T-helper 1 cell (primary cell): ENCODE measurements at places on chromosomes 6 and 20.

GRCh38 chr6:148169706-148170105 lies 172.9 kb upstream of the SASH1 start:
- DNase-seq: no peak

DNA sequence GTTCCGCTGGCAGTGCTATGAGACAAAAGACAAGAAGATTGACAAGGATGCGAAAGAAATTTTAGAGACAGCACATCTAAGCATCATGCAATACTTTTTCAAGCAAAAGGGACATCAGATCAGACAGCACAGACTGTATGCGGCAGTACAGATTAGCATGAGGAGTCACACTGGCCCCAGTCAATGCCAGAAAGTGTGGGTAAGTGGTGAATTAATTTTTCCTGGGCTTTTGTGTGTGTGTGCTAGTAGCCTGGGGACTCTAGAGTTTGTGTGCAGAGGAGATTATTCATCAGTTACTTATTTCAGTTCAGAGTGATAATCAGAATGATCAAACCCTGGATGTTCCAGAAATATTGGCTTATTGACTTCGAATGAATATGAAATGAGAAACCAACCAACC lies 47.2 kb downstream of the LAMA4 start:
- no peak for DNase-seq

GRCh38 chr20:23050847-23051627 lies 1.6 kb upstream of the THBD start:
- DNase-seq: no peak

- DNase-seq: no peak
Measured at GRCh38 chr6:23446469-23446967, 679.5 kb upstream of the NRSN1 start.

- DNase-seq: no peak
Measured at GRCh38 chr20:42485556-42485955, 704.1 kb downstream of the PTPRT start.

DNA sequence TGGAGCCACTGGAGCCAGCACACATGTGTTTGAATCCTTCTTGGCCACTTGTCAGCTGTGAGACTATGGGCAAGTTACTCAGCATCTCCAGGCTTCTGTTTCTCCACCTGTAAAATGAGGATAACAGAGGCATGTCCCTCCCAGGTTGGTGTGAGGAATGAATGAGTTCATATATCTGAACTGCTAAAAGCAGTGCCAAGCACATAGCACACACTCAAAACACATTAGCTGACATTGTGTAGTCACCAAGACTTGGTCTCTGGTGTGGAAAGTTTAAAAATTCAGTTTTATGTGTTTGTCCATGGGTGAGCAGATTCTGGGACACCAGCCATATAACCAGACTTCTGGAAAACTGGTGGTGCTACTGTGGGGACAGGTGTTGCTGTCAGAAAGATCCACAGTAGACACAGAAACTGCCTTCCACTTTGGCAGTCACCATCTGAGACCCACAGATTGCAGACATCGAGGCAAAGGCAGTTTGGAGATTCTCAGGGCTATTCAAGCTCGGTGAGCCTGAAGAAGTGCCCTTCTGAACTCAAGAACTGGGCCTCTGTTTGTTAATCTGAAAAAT lies 115.8 kb downstream of the MRPL14 start:
- no peak for DNase-seq

- no peak for DNase-seq
Measured at GRCh38 chr6:137013738-137014602, 30.8 kb downstream of the IL20RA start.

GRCh38 chr6:127606131-127606562 lies 29.2 kb downstream of the C6orf58 start:
- no peak for DNase-seq

DNA sequence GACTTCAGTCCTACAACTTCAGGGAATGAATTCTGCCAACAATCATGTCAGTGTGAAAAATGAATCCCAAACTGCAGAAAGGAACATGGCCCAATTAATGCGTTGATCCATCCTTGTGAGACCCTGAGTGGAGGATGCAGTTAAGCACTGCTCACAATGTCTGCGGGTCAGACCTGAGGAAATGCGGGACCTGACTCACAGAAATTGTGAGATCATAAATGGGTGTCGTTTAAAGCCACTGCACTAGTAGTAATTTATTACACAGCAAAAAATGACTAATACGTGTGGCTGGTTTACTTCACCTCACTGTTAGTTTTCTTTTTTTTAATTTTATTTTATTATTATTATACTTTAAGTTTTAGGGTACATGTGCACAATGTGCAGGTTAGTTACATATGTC lies 505.0 kb downstream of the PRKN start:
- no peak for DNase-seq

- DNase-seq: no peak
Measured at GRCh38 chr20:15675813-15676484, 897.3 kb downstream of the KIF16B start.

- no peak for DNase-seq
Measured at GRCh38 chr20:31919410-31920155, 32.3 kb downstream of the PDRG1 start.

- DNase-seq: no peak
Measured at GRCh38 chr6:122790423-122791309, 1.6 kb downstream of the SMPDL3A start.

GRCh38 chr20:582204-582603 lies 27.9 kb downstream of the TCF15 start:
- no peak for DNase-seq

GRCh38 chr6:107712665-107713551 lies 111.2 kb downstream of the SCML4 start:
- DNase-seq: no peak

GRCh38 chr6:147974376-147974775 lies 368.3 kb upstream of the SASH1 start:
- DNase-seq: no peak

- DNase-seq: no peak
Measured at GRCh38 chr6:161085246-161085645, 93.7 kb downstream of the MAP3K4 start.

GRCh38 chr6:50819466-50819903 lies 814 bp downstream of the TFAP2B start:
- no peak for DNase-seq

GRCh38 chr20:49608752-49609670 lies 41.1 kb upstream of the PTGIS start:
- DNase-seq: peak; percentile 63

DNA sequence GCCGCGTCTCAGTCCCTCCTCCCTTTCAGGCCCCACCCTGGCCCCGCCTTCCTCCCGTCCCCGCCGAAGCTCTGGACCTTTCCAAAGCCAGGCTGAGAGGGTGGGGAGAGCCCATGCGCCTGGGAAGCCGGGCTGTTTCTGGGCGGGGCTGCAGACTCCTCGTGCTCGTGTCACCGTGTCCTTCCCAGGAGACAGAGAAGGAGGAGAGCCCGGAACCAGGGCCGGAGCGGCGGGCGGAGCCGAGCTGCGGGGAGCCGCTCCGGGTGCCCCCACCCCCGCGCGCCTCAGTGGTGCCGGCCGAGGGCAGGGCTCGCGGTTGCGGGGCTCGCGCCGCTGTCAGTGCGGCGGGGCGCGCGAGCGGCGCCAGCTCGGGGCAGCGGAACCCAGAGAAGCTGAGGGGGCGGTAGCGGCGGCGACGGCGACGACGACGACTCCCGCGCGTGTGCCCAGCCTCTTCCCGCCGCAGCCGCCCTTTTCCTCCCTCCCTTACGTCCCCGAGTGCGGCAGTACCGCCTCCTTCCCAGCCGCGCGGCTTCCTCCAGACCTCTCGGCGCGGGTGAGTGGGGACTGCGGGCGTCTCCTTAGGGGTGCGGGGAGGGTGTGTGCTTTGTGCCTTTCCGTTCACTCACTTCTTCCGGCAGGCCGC lies at the start of gene RALY:
RALY (plus strand) TSS at position 336 of the 646 bp plus-strand sequence. CDS start 78,164 bp downstream, outside the sequence.
- DNase-seq: peak; percentile 84

DNA sequence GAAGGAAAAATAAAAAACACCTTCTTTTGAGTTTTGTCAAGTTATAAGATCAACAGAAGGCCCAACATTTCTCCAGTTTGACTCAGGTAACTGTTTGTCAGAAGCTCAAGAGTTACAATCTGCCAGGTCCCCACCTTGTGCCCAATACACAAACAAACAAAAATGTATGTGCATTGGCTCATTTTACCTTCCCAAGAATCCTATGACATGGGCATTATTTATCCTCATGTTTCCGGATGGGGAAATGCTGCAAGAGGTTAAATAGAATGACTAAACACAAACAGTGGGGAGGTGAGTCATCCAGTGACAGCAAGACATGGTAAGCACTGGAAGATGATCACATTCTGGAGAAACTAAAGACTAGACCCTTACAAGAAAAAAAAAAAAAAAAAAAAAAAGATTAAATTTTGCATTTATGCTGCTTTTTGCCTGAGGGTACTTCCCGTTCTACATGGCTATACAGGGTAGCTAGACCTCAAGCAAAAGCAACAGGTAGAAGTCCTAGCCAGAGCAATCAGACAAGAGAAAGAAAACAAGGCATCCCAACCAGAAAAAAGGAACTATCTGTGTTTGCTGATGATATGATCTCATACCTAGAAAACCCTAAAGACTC lies 23.6 kb upstream of the ANKRD60 start:
- no peak for DNase-seq

DNA sequence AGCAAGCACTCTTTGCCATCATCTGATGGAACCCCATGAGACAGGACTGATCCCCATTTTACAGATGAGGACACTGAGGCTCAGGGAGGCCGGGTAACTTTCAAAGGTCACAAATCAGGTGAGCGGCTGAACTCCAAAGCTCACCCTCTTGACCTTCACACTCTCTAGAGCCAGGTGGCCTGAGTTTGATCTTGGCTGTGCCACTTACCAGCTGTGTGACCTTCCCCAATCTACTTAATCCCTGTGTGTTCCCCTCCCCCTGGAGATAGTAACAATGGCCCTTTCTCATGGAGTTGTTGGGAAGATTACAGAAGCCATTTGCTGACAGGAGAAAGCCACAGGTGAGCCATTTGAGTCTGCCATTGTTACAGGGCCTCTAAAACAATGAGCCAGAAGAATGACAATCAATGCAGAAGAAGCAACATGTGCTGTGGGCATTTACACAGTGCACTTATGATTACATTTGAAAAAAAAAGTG lies 34.5 kb downstream of the BMP7 start:
- DNase-seq: no peak

DNA sequence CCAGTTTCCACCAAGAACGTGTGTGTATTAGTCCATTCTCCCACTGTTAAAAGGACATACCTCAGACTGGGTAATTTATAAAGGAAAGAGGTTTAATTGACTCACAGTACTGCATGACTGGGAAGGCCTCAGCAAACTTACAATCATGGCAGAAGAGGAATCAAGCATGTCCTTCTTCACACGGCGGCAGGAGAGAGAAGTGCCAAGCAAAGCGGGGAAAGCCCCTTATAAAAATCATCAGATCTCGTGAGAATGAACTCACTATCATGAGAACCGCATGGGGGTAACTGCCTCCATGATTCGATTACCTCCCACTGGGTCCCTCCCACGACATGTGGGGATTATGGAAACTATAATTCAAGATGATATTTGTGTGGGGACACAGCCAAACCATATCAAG lies 13.1 kb downstream of the C20orf203 start:
- no peak for DNase-seq

DNA sequence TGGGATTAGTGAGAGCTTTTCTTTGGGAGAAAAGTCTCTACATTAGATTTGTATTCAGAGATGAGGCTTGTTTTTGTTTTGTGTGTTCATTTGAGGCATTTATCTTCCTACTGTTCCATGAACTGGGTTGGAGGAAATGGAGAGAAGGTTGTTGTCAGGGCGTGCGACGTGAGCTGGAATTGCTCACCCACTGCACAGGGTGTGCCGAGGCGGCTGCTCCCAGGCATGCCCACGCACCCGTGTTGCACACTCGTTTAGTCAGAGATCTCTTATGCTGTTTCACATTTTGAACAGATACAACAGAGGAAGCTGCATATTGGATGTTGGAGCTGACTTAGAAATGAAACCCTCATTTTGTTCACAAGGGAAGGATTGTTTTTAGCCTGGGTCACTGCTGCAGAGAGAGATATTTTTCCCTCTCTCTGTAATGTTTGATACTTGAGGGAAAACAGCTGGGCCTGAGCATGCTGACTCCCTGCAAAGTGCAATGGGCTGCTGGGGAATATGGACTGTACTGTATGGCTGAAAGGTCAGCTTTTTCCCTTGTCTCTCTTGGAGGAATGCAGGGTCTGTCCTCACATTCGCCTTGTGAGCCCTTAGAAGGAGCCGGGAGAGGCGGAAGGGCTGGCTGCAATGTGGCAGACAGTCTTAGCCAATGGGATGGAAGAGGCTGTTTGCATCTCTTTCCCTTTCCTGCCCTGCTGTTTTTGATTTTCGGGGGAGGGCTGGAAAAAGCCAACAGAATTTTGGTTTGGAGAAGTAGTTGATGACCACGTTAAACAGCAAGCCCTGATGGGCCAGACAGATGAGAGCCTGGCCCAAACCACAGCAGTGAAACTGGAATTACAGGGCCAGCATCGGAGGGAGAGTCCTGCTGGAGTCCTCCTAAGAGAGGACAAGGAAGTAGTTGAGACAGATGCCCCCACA lies 170.8 kb downstream of the SASH1 start:
- DNase-seq: no peak

- no peak for DNase-seq
Measured at GRCh38 chr6:37576336-37576737, 76.6 kb upstream of the CCDC167 start.

GRCh38 chr20:9071976-9072726 lies 3.3 kb downstream of the PLCB4 start:
- DNase-seq: no peak

GRCh38 chr6:29948277-29948676 lies 5.9 kb downstream of the HLA-A start:
- no peak for DNase-seq

DNA sequence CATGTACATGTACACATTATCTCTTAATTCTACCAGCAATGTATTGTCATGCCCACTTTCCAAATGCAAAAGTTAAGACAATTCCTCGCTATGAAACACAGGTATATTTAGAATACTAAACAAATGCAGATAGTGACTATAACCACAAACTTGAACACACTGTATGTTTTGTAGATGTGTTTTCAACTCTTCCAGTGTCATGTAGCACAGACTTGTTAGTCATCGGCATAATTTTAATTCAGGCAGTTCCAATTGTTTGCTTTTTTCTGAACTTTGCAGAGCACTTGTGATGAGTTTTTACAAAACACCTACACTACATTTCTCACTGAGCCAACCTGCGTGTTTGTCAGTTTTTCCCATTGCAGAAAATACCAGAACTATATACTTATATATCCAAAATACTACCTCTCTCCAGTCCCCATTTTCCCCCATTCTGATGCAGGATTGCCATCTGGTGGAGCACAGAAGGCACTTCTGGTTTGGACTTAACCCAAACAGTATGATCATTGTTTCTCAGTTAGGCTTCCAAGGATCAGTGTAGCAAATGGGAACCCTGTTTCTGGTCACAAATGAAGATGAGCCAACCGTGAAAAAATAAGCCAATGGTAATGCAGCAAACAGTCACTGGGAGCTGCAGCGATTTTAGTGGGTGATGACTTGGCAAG lies 143.4 kb downstream of the ADGRB3 start:
- no peak for DNase-seq

- DNase-seq: no peak
Measured at GRCh38 chr6:38489951-38490350, 149.8 kb downstream of the BTBD9 start.

GRCh38 chr20:11101243-11101642 lies 427.4 kb upstream of the JAG1 start:
- no peak for DNase-seq

GRCh38 chr6:118963003-118963402 lies 28.0 kb upstream of the MCM9 start:
- DNase-seq: no peak
